ENCODE measurements at places on chromosomes 7 and 10.
A peak's percentile ranks its signal among the peaks of the same experiment; 100 is the strongest.

GRCh38 chr7:33807779-33808482, 97.4 kb upstream of the BMPER start:
- peak; percentile 5 for DNase-seq

GRCh38 chr7:95749515-95749914, 22.8 kb upstream of the DYNC1I1 start:
- DNase-seq: no peak

DNA sequence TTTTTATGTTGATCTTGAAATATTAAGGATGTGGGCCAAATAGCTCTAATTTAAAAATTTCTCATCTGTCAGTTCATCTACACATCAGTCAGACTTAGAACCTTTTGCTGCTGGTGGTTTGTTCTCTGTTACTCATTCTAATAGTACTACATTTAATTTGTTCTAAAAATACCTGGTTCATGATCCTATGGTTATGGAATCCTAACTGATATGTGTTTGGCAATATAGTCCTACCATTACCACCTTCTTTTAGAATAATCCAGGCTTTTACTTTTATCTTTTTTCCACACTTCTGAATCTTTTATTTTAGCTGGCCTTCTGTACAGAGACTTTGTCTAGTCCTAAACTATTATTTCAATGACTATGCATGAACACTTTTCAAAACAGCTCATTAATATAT, 116.9 kb downstream of the SVOPL start:
- no peak for DNase-seq

- no peak for DNase-seq
Measured at GRCh38 chr10:43125274-43125845, 12.9 kb upstream of the CSGALNACT2 start.

DNA sequence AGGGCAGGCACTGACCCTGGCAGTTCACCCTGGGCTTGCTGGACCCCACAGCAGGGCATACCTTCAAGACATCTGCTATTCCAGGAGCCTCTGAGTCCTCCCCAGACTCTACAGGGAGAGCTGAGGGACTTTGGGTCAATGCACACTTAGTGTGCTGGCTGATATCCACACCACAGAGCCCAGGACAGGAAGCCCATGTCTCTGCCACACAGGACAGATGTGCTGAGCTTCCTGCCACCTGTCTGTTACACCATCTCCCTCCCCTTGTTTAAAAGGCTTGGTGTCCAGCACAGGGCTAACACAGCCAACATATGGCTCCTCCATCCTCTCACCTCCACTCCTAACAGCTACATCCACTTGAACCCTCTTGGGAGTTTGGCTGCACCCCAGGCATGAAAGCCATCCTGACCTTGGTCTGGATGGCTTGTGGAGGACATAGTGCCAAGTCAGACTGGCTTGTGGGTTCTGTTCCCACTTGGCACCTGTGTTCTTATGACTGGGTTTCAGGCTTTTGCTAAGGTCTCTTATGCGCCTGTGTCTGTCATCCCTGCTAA, 529.8 kb downstream of the GALNT17 start:
- DNase-seq: no peak

Measured in LoVo (cell line).